ENCODE measurements at places on chromosomes 7 and 10. TPM values are rescaled to one million over a fixed set of nuclear protein-coding genes. Genes with fewer than 3 reads are reported as not detected.

The FXYD4 gene
- not detected for total RNA-seq

The TLL2 gene
- 0.31 TPM for total RNA-seq

The ADRB1 gene
- total RNA-seq = 1.1 TPM

The SFRP5 gene
- not detected for total RNA-seq

The GGCT gene
- total RNA-seq = 127 TPM

The NEUROG3 gene
- 0.14 TPM for total RNA-seq

- DNase-seq = peak; percentile 86
Measured at GRCh38 chr7:19377611-19378344, 232.6 kb upstream of the FERD3L start.

- DNase-seq = no peak
Measured at GRCh38 chr10:49696311-49696710, 16.9 kb downstream of the C10orf53 start.

GRCh38 chr10:45239642-45240041, 75.8 kb downstream of the OR13A1 start:
- DNase-seq = no peak
